Caudate nucleus (tissue), 63 donors: ENCODE measurements at places on chromosomes 1 and 21.
A peak's percentile ranks its signal among the peaks of the same experiment; 100 is the strongest.

GRCh38 chr1:205670611-205671430 is 9.5 kb downstream of the SLC45A3 start:
- no peak for DNase-seq

- no peak for DNase-seq
Observed at GRCh38 chr1:229581485-229581884, 23.0 kb upstream of the ABCB10 start.

- peak; percentile 49 for DNase-seq
Observed at GRCh38 chr1:32755098-32755809, 52.7 kb upstream of the SYNC start.

DNA sequence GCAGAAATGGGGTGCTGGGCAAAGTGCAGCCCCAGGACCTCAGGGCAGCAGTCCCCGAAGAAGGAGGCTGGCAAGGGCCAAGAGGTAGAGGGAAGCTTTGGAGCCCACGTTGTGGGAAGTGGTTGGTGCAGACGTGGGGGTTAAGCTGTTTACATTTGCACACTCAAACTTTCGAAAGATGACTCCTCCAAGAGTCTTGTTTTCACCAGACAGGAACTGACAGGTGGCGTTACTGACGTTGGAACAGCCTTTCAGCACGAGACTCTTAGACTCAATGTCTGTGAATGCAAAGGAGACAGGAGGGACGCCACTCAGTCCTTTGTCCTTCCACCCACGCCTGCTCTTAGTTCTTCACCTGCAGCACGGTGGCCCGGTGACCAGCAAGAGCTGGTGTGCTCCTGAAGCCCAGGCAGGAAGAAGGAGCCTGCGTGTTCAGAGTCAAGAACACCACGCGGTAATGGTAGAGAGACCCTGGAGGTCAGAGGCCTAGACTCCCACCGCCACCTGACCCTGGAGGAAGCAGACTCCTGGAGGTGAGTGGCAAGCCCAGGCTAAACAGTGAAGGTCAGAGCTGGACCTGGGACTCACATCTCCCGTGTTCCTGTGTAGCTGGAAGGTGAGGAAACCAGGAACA is 15.9 kb downstream of the LYPD8 start:
- no peak for DNase-seq

DNA sequence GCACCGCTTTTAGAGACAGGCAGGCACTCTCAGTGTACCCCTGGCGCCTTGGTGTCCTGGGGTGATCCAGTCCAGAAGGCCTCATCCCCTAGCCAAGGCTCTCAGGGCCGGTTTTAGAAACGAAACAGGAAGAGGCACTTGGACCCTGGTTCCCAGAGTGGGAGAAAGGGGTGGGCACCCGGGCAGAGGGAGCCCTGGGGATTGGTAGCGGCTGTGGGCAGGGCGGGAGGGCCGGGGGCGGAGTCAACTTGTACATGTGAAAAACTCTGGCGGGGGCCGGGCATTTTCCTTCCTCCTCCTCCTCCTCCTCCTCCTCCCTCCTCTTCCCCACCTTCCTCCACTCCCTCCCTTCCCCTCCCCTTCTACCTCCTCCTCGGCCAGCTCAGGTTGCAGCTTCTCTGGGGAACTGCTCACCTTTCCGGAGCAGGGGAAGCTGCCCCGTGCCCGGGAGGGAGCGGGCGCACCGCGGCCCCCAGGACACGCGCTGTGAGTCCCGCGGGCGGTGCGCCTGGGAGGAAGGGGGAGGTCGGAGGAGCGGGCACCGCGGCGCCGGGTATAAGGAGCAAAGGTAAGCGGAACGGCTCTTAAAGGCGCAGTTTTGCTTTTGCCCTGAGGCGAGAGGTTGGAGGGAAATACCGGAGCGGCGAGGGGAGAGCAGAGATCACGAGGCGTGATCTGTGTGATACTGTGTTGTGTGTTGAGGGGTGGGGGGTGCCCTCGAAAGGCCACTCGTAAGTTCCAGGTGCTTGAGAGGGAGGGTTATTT is at the start of gene CDK18:
CDK18 (plus strand) TSS at position 359 of the 765 bp plus-strand sequence. CDS start 18,499 bp downstream, outside the sequence.
- peak; percentile 79 for DNase-seq

GRCh38 chr1:18484721-18485120 is 4.0 kb downstream of the KLHDC7A start:
- no peak for DNase-seq

DNA sequence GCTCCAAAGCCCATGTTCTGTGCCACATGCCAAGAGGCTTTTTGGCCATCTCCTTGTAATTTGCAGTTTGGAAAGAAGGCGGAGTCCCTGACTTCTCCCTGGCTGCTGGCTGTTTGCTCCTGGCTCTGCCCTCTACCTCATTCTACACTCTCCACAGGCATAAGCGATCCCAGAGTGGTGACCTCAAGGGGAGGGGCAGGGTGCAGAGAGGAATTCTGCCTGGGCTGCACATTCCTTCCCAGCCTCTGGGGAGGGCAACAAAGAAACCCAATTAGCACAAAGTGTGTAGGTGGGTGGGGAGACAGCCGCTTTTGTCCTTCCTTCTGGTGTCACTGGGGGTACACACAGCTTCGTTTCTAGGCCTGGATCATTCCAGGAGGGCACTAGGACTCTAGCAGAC is 95.3 kb downstream of the HIVEP3 start:
- DNase-seq: no peak

DNA sequence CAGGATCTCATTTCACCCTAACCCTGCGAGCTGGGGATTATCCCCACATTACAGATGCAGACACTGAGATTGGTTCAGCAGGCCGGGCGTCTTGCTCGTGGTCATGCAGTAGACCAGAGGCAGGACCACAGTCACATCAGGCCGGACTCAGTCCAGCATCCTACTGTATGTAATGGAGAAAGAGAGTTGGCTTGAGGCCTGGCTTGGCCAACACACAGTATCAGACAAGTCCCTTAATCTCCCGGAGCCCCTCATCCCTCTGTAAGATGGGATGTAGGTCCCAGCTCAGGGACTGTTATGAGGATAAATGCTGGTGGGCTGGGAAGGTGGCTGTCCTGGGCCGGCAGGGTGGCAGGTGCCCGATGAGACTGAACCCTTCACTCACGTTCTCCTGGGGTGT is 66.1 kb upstream of the ACTL8 start:
- no peak for DNase-seq

- no peak for DNase-seq
Observed at GRCh38 chr1:204684571-204685235, 835 bp downstream of the LRRN2 start.

DNA sequence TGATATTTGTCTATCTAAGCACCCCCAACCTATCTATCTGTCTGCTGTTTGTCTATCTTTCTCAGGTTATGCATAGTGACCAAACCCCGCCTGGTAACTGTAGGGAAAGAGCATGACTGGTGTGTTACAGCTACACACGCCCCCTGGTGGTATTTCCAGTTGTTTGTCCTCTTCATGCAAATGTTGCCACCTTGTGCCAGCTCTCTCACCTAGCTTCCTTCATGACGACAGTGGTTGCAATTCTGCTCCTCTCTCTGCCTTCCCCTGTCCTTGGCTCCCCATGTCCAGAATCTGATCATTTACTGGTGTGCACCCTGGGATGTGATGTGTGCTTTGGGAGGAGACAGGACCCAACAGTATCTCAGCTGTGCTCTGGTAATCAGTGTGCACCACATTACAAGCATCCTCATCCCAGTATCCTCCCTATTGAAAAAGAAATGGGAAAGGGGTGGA is 8.1 kb upstream of the INKA2 start:
- no peak for DNase-seq

DNA sequence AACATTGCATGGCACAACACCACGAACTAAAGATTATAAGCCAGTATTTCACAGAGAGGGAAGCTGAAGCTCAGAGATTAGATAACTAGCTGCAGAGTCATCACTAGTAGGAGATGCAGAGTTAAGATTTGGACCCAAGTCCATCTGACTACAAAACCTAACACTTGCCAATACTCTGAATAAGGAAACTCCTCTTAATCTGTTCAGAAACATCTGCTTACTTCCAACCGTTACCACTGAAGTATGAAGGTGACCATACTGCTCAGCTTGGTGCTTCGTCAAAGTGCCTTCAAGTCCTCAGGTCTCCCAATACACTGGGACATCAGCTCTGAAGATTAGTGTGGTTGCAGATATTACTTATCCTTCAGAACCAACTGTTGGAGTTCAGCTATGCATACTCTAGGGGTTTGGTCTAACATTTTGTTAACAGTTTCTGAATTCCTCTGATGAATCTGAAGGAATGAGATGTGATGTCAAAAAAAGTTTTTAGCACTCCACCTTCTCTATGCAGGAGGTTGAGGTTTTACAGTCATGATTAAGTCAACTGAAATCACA is 179.6 kb downstream of the TPR start:
- no peak for DNase-seq

GRCh38 chr1:30397576-30397975 is 325.8 kb downstream of the MATN1 start:
- DNase-seq: no peak

GRCh38 chr1:17118268-17118667 is 983 bp downstream of the PADI2 start:
- no peak for DNase-seq

GRCh38 chr1:15835205-15835740 is 12.2 kb upstream of the SPEN start:
- DNase-seq: no peak

- DNase-seq: no peak
Observed at GRCh38 chr1:3453891-3454810, at the start of gene ARHGEF16. Gene ARHGEF16 (plus strand): TSS chr1:3454665. CDS start chr1:3463085, 8,420 bp downstream.

DNA sequence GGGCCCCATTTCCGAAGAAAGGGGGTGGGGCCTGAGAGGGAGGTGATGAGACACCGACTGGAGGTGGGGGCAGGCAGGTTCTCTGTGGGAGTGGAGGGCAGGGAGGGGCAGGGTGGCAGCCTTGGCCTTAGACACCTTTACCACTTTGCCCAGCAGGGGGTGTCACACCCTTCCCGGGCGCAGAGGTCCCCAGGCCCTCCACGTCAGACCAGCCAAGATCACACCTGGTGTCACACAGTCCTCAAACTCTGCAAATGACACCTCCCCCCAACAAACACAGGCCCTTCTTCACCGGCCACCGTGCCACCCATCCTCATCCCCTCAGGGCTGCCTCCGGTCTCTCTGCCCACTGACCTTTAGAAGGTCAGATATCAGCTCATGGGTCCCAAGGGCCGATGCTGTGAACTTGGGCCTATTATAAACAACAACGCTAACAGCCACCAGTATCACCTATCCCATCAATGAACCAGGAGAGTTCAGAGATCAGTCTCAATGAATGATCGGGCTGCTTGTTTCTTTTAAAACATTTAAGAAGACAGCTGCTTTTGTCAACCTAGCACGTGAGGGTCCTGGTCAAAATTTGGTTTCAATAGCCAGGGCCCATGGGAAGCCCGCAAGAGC is 103.9 kb downstream of the CASZ1 start:
- no peak for DNase-seq

DNA sequence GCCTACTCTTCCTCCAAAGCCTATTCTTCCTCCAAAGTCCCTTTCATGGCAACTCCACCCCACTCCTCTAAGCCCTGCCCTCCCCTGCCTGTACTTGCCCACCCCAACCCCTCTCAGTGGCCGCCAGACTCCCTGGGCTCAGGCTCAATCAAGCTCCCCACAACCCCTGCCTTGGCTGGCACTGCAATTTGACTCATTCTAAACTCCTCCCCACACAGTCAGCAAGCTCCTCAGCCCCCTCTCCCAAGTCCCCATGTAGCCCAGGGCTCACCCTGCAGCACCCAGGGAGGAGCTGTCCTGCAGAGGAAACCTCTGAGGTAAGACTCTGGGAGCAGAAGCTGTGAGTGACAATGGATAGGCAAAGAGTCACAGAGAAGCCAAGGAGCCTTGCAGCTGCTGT is 3.6 kb upstream of the VSIG8 start:
- no peak for DNase-seq

GRCh38 chr21:38506661-38507281 is 8.5 kb upstream of the ERG start:
- DNase-seq: no peak

DNA sequence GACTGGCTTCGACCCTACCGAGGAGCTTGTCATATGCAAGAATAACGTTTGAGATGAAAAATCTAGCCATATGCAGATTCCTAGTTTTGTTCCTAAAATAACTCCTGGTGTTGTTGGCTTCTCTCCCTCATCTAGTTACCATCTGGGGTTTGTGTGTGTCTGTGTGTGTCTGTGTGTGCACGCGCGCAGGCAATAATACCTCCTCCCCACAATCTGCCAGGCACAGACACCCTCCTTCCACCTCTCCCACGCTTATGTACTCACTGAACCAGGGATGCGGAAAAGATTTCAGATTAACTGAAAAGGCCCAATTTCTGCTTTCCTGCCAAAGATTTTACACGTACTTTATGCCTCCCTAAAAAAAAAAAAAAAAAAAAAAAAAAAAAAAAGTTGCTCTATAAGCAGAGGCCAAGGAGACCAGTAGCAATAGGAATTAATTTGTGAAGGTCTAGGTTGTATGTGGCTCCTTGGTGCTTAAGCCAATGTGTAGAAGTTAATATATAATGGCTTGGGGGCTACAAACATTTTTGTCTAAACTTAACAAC is 452.7 kb downstream of the NUF2 start:
- DNase-seq: no peak

- no peak for DNase-seq
Observed at GRCh38 chr1:218760601-218761570, 412.8 kb upstream of the LYPLAL1 start.

DNA sequence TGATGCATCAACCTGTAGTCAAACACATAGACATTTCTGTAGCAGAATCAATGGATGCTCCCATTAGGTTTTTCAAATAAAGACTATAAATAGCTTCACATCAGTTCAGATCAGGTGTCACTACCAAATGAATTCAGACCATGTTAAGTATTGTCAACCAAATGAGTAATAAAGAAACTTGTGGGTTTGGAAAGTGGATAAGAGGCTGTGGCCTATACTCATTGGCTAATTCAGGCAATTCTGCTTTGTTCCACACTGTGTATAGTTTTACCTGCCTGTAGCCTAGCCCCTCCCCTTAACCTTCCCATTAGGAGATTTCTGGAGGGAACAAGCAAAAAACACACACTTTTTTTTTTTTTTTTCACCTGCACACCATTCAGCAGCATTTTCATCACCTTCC is 321.2 kb downstream of the HLX start:
- DNase-seq: no peak

DNA sequence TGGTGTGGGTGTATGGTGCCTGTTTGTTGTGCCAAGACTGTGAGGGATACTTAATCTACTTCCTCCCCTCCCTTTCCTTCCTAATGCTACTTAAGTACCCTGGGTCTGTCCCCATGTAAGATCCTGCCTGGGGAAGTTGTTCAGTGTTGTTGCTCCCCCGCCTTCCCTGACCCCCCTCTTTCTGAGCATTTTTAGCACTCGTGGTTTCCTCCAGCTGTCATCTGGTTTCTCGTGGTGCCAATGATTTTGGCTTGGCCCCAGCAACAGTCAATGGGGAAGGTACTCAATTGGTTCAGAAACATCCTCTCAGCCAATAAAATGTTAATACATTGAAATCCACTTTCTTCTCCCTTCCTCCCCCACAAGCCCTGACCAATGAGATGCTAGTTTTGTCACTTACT is 8.0 kb upstream of the B4GALT3 start:
- DNase-seq: peak; percentile 47

DNA sequence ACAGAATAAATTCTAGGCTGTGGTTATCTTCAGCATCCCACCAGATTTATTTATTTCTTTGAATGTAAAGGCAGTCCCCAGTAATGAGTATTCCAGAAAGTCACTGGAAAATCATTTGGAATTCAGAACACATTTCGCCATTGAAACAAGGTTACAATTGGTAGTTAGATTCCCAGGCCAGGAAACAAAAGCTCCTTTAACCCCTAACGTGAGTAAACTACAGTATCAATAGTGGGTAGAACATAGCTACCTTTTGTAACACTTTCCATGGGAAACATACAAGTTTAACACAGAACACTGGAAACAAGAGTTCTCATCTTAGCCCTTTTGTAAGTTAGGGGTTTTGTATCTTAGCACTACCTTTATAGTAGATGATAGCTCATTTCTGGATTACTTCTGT is 53.4 kb upstream of the BMP8A start:
- DNase-seq: no peak

GRCh38 chr21:42159560-42160110 is 59.3 kb upstream of the ABCG1 start:
- no peak for DNase-seq
